ENCODE measurements at places on chromosomes 7 and 10.

GRCh38 chr7:39741942-39742623 lies 118.7 kb downstream of the RALA start:
- DNase-seq = no peak

DNA sequence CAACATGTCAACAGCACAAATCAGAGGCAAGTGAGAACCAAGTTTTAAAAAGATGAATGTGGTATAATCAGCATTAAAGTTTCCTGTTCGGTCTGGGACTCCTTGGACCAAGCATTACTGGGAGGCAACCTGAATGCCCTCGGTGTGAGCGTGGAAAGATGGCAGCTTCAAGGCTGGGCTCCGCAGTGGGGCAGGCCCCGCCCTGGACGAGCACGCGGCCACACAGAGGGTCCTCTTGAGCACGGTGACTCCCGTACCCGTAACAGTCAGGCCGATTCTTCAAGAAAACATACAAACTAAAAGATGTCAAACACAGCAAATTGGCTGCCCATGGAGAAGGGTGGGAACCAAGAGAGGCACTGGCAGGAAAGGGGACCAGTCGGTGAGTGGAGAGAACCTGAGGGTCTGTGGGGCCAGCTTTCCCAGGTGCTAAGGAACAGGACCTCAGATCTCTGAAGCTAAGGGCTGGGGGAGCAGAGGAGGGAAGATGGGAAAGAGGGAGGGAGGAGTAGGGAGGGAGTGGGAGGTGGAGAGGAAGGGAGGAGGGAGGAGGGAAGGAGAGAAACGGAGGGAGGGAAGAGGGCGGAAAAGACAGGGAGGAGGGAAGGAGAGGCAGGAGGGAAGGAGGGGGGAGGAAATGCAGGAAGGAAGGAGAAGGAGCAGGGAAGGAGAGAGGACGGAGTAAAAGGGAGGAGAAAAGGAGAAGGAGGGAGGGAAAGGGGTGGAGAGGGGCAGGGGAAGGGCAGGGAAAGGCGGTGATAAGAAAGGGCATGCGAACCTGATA lies 71.2 kb upstream of the FAM20C start:
- no peak for DNase-seq

DNA sequence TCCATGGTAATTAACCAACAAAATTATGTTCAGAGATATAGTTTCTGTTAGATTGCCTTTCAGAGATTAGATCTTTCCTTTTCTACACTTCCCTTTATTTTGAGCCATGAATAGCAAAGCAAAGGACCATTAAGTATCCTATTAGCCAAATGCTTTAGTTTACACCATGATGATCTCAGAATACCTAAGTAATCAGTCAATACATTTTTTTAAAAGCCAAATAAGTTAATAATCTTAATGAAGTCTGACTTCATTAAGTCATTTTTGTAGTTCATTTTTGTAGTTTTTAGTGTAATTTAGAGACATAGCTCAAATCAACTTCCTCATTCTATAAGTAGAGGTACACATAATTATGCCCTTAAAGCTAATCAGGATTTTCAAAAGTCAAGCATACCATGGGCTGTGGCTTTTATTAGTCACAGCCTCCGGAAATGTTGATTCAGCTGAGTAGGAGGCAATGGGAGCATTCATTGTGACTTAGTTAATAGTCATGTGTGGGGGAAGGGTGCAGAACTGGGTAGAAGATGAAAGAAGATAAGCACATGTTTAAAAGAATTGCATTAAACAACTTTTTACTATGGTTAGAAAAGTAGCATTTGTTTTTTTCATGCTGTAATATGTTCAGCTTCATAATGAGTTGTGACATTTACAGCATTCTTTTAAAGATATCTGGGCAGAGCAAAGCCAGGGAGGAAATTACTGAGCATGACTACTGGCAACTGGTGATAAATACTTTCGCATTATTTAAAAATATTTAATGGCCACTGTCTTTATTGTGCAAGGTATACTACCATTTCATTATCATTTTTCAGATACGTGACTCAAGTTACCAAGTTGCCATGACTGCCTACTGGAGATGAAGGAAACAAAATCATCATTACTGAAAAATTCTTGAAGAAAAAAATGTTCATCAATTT lies 57.3 kb upstream of the CCDC71L start:
- no peak for DNase-seq

GRCh38 chr7:27901028-27901760 lies 161.2 kb downstream of the TAX1BP1 start:
- DNase-seq = no peak

DNA sequence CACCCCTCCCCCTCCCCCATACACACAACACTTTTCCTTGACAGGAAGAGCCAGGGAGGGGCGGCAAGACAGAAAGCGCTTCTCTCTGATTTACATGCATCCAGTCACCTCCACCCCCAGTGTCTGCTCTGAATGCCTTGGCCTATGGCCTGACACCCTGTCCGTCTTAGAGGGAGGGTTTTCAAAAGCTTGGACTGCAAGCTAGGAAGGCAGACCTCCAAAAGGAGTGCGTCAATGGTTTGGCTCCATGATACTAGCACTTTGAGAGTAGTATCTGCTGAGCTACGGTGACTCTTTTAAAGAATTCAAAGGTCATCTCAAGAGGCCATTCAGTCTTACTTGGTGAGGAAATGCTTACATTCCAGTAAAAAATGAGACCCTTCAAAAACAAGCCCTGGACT lies 20.3 kb upstream of the PAX2 start:
- no peak for DNase-seq

GRCh38 chr10:119478811-119479341 lies 63.6 kb downstream of the RGS10 start:
- DNase-seq = no peak

DNA sequence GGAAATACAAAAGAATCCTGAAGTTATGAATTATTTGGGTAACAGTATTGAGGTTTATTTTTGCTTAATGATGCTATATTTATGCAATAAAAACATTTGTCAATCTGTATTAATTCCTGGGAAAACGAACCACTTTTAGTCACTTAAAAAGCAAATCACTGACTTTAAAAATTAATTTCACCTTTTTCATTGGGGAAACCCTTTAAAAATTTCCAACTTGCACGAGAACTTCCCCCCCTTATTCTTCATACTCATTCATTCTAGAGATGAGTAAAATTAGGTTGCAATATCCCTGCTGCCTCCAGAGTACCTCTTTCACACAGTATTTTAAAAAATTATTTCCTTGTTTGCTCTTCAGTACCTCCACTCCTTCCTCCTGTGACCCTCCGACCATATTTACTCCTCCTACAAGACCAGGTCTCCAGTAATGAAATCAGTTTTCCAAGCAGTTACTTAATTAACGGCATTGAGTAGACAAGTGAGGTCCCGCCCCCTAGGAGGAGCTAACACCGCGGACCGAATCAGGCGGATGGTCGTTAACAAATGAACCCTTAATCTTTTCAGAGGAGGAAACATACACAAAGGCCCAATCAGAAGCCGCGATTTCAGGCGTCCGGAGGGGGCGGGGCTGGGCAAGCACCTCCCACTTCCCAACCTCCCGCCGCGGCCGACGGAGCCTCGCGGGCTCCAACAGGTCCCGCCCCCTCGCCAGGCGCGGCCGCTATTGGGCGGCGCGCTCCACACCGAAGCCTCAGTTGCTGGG lies 465 bp upstream of the TRIM24 start:
- peak; percentile 100 for DNase-seq

- DNase-seq = peak; percentile 51
Observed at GRCh38 chr7:75638594-75639070, 100.1 kb downstream of the HIP1 start.

DNA sequence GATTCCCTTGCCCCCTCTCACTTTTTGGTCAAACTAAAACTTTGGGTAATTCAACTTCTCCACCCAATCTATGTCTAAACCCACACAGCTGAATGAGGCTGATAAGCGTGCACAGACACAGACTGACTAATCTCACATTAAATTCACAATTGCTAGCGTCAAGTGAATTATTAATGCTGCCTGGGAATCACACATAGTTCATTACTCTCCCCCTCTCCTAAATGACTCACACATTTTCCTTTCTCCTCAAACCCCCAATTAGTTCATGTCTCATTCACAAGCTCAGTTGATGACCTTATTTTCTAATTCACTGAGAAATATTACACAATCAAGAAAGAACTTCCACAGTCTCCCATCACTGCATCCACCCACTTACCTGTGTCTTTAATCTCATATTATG lies 14.5 kb downstream of the KLF14 start:
- DNase-seq = no peak

DNA sequence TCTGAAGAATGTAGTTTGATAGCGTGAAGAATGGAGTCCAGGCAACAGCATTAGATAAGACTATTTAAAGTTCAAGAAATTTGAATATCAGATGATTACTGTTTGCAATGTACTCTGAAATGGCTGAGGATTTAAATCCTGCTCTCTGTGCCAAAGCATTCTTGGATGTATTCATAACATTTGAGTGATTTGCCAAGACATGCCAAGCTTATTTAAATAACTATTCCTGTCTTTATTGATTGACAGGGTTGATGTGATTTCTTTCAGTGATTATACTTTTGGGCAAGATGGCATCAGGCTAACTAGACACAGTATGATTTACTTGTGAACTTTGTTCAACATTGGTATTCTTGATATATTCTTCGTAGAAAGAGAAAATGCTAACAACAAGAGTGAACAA lies 168.7 kb downstream of the GNAI1 start:
- DNase-seq = no peak

DNA sequence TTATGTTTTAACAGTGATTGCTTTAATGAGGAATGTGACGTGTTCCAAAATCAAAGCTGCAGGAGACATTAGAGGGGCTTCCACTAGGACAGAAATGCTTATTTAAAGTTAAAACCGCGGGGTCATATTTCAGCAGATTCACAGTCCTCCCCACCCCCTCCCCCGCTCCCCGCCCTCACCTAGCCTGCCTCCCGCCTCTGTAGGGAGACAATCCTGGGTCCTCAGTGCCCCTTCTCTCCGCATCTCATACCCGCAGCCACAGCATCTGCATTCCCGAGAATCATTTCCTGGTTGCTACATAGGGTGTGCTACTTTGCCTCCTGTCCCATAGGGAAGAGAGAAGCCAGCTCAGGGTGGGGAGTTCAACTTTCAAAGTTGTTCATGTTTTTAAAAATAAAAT lies 3.1 kb upstream of the DRGX start:
- DNase-seq = no peak

GRCh38 chr10:133151543-133151972 lies 8.5 kb upstream of the KNDC1 start:
- DNase-seq = no peak

- DNase-seq = no peak
Observed at GRCh38 chr7:4690953-4691856, 9.1 kb downstream of the FOXK1 start.

DNA sequence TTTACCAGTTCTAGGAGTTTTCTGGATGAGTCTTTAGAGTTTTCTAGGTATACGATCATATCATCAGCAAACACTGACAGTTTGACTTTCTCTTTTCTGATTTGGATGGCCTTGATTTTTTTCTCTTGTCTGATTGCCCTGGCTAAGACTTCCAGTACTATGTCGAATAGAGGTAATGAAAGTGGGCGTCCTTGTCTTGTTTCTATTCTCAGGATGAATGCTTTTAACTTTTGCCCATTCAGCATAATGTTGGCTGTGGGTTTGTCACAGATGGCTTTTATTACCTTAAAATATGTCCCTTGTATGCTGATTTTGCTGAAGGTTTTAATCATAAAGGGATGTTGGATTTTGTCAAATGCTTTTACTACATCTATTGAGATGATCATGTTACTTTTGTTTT lies 223.2 kb upstream of the COBL start:
- DNase-seq = no peak

DNA sequence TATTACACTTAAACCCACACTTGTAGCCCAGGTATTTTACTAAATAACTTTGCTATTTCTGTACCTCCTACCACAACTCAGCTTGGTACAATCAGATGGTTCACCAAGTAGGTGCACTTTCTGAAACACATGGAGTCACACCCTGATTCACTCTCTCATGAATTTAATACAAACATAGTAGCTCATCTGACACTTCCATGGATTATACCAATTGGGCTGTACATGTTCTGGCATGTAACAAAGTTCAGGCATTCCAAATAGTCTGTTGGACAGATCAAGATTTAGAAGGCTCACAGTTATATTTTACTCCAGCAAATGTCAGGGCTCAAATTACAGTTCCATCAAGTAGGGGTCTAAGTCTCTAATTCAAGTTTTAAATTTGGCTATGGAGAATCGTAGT lies 62.2 kb upstream of the RNF148 start:
- DNase-seq = no peak

DNA sequence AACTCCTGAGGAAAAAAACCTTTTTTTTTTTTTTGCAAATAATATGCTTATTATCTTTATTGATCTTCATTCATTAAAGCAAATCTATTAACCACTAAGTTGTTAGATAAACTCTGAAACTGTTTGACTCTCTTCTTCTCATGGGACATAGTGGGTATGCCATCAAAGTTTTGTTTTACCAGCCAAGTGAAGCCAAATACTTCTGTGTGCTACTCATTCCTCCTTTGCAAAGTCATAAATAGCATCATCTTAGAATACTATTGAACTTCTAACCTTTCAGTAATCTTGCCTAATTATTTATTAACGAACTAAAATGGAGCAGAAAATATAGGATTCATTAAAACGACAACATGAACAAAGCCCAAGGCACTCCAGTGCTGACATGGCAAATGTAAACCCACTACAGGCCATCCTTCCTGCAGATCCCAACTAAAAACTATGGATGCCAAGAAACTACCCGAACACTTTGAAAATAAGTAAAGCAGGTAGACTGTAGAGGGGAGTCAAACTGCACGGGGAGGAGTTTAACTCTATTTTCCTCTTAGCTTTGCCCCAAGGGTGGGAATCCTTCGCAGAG lies 61.2 kb upstream of the ODAD2 start:
- DNase-seq = no peak

GRCh38 chr10:30413996-30414576 lies 19.9 kb upstream of the MAP3K8 start:
- DNase-seq = no peak

- no peak for DNase-seq
Observed at GRCh38 chr10:98382691-98383101, 32.3 kb downstream of the PYROXD2 start.

GRCh38 chr10:11894381-11895107 lies 71.4 kb downstream of the PROSER2 start:
- no peak for DNase-seq

- DNase-seq = no peak
Observed at GRCh38 chr7:20351901-20352300, 21.2 kb downstream of the ITGB8 start.

- no peak for DNase-seq
Observed at GRCh38 chr10:34607894-34608293, 207.2 kb downstream of the PARD3 start.

- no peak for DNase-seq
Observed at GRCh38 chr10:112383325-112383724, 9.4 kb downstream of the ACSL5 start.

DNA sequence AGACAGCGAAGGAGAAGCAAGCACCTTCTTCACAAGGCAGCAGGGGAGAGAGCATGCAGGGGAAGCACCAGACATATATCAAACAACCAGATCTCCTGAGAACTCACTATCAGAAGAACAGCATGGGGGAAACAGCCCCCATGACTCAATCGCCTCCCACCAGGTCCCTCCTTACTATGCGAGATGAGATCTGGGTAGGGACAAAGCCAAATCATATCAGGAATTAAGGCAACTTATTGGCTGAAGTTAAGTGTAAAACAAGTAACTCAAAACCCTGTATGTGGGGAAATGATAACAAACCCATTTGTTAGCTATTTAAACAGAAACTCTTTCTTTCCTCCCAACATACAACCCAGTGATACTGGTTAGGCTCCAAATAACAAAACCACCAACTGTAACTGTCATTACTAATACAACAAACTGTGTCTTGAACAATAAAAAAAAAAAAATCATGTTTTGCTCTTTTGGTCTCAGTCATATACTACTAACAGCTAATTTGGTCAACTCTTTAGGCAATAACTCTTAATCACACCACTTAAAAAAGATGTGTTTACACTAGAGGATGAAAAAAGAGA lies 57.8 kb downstream of the MINDY3 start:
- DNase-seq = no peak

All from NCI-H1092 (cell line).